ENCODE measurements at places on chromosomes 12 and 14.

GRCh38 chr12:104825408-104825807, 132.7 kb downstream of the SLC41A2 start:
- no peak for DNase-seq

DNA sequence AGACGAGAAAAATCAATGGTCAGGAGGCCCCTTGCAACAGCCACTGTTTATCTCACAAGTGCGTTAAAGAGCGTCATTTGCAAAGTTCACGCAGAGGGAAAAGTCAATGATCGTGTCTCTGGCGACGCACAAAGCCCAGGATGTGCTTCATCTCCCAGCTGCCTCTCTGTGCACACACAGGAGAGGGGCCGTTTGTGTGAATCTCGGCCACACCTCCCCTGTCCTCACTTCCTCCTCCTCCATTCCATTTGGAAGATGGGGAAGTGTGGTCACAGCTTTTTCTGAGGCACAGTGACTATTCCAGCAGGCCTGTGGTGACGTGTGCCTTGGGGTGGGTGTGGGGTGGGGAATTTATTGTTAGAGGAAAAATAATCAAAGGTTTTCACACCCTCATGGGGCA, 90.4 kb downstream of the RBM19 start:
- no peak for DNase-seq

DNA sequence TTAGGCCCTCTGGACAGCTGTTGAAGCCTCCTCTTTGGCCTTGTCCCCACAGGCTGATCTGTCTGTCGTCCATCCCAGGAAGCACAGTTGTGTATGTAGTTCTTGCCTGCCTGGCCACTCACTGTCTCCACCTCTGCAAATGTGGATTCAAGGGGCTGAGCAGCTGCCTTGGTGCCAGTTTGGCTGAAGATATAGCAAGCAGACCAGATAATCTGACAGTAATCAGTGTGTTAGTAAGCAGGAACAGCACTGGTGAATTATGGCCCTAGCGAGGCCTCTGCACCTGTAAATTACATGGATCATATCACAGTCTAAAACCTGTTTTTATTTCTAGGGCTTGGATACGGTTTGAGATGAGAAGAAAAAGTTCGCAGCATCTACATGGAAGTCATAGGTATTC, 282.5 kb upstream of the NOS1 start:
- no peak for DNase-seq

DNA sequence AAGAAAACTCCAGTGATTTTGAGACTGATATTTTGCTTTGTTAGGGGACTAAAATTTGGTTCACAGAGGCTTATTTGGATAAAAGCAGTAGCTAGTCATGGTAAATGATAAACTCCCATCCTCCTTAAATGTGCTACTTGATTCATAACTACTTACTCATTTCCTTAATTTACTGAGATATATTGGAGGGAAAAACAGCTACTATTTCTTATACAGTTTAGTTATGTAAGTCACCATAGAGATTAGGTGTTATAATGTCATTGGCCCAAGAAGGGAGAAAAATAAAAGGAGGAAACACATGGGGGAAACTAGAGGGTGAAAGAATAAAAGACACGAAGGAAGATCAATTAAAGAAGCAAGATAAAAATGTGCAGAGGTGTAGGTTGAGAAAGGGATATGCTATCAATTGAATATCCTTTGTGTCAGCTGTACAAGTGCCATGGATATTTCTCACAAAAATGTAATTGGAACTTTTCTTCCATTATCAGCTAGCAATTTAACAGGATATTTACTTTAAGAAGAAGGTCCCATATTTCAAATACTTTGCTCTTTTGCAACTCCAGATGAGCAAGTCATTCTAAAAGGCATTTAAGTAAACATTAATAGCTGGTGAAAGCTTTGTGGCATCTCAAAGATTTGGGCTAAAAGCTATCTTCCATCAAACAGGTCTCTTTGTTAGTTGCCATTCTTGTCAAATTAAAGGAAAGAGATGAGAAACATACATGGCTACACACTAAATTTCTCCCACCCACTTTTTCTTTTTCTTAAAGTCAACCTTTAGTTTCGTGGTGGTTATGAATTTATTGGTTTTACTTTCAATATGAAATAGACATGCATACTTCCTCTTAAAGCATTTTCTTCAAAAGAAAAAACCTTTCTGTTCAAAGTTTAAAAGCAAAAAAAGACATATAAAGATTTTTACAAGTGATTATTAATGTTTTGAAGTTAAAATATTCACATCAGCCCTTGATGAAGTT, 439.5 kb downstream of the CCER1 start:
- DNase-seq, result no peak

DNA sequence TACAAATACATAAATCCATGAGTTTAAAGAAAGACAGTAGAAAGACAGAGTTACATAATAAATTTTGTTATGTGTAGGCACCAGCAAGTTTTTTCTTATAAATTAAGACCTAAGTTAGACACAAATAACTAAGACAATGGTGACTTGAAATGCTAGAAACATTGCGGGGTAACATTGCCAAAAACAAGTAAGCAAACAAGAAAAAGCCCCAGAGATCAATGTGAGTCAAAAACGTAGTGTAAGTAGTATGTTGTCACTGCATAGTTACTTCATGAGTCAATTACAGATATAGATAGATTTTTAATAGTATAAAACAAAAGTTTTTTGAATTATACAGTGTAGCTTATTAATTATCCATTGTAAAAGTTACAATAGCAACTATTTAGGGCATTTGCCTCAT, 83.4 kb downstream of the CNTN1 start:
- no peak for DNase-seq

GRCh38 chr12:17793854-17794253, 296.1 kb downstream of the RERGL start:
- no peak for DNase-seq

DNA sequence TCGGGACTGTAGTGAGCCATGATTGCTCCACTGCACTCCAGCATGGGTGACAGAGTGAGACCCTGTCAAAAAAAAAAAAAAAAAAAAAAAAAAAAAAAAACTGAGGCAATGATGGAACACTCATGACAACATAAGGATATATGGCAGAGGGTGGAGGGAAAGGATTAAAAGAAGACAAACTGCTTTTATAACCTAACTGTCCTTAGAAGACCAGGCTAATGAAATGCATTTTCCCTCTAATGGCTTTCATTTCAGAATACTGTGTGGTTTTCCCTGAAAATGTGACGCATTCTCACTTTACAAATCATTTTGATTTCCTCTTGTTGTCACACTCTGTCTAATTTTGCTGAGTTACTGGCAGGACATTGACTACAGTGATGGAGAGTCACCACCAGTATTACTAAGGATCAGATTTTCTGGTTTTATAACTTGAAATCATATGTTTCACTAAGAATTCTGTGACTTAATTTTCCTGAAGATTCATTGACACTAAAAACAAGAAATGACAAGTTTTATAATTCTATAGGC, 137.6 kb upstream of the SSTR1 start:
- DNase-seq, result no peak

GRCh38 chr14:49865431-49865859, 12.9 kb upstream of the NEMF start:
- peak; percentile 92 for DNase-seq

- peak; percentile 57 for DNase-seq
These were observed 48.6 kb downstream of the EIF2S3B start for GRCh38 chr12:10554228-10554755.

DNA sequence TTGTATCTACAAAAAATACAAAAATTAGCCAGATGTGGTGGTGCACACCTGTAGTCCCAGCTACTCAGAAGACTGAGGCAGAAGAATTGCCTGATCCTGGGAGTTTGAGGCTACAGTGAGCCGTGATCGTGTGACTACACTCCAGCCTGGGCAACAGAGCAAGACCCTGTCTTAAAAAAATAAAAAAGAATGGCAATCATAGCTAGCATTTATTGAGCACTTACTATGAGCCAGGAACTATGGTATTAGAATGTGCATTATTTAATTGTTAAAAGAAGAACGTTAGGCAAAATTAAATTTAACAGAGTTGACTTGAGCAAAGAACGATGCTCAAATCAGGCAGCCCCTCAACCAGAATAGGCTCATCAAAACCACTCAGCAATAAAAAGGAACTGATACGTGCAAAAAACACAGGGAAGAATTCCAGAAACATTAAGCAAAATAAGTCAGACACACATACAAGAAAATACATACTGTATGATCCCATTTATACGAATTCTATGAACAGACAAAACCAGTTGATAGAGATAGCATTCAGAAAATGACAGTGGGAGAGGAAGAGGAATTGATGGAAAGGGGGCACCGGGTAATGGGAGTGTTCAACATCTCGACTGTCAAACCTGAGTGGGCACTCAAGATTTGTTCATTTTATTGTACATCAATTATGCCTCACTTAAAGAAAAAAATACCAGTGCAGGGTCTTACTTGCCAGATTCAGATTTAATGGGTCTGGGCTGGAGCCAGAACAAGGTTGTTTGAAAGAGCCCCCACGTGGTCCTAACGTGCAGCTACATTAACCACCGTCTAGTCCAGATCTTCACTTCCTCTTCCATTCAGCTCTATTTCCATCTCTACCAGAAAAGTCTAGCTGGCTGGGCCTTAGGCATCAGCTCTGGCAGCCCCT, 8.0 kb downstream of the SCNN1A start:
- DNase-seq, result peak; percentile 50

DNA sequence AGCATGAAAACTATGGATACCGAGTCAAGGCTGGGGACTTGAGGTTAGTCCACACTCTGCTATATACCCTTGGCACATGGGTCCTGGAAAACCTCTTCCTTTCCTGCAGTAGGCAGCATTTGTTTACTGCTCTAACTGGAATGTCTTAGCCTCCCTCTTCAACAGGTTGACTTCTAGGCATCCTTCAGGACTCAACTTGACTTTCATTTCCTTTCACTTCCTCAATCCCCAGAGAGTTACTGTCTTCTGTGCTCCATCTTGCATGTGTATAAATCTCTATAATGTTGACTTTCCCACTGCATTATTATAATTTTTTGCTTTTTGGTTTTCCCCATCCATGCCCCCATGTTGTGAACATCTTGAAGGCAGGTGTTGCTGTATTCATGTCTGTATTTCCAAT, 107.9 kb downstream of the VRK1 start:
- DNase-seq, result no peak

DNA sequence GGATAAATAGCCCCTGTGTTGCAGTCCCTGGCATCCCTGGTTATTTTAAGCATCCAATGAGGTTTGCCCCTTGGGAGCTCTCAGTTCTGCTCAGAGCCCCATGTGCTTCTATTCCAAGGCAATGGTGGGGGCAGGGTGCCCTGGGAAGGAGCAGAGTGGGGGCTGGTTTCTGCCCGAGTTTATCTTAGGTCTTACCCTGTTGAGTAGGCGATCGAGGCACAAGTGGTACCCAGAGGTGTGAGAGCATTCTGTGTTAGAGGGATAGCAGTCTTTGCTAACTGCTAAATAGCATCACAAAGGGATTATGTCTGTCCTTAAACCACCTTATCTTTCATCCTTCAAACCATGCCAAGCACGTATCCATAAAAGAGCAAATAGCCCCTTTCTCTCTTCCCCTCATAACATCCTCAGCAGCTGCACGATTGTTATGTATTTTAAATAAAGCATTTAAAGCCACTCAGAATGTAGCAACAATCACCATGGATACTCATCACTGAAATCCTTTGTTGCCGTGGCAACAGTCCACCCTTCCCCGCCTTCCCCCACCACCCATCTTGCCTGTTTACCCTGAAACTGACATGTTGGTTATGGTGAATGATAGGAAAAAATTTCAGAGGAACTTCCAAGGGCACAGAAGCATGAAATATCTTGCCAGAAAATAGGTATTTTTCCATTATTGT, 139.3 kb downstream of the PTPN11 start:
- no peak for DNase-seq

DNA sequence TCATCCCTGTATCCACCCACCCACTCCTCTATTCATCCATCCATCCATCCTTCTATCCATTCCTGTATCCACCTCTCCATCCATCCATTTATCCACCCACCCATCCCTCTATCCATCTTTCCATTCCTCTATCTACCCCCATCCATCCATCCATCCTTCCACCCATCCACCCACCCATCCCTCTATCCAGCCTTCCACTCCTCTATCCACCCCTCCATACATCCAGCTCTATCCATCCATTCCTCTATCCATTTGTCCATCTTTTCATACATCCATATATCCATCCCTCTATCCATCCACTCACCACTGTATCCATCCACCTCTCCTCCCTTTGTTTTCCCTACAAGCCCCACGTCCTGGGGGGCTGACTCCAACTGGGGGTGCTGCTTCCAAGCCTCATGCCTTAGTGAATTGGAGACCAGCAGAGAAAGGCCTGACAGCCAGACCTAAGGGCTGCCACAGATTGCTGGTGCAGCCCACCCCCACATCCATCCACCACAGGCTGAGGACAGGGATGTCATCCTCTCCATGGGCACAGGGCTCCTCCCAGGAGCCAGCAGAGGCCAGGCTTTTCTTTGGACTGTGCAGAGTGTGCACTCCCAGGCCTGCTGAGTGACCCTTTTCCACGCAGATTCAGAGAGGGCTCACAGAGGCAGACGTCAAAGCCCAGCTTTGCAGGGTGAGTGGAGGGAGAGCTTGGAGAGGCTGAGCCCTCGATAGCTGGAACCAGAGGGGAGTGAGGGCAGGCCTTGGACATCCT, 18.9 kb upstream of the GPR132 start:
- no peak for DNase-seq

DNA sequence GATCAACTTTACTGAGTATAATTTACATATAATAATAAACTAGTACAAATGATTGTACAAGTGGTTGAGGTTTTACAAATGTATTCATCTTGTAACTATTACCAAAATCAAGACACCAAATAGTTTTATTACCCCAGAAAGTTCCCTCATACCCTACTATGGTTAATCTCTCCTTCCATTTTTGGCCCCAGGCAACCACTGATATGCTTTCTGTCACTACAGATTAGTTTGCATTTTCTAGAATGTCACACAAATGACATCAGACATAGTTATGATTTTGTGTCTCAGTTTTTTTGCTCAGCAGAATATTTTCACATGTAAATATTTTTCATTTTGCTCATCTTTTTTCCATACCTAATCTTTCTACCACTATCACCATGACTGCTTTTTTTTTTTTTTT, 49.1 kb downstream of the TMX1 start:
- DNase-seq, result no peak

DNA sequence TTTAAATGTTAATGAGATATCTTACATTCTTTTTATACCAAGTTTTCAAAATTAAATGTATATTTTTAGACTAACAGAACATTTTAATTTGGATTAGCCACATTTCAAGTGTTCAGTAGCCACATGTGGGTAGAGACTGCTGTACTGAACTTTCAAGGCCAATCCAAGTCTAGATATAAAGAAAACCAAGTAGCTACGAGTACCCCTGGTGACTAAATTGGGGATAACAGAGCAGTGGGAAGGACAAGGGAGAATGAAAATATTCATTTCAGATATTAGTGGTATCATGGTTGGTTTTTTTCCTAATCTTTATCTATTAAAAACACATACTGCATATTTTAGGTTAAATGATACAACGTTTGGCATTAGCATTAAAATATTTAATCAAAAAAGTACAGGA, 69.4 kb upstream of the RHOJ start:
- DNase-seq, result no peak

DNA sequence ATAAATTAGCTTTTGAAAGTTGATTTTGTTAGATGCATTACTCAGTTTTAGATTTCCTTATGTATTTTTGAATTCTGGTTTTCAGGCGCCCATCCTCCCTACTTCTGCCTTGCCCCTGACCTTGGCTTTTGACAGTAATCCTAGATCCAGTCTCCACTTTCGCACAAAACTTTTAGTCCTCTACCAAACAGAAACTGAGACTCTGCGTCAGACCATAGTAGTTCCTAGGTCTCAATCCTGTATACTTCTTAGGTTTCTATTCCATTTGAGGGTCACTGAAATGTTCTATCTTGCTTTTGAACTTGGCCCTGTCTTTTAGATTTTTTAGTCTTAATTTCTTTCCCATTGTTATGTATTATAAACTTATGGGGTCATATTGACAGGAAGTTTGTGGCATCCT, 307.9 kb upstream of the GARIN6 start:
- no peak for DNase-seq
